ENCODE measurements at places on chromosomes 6 and 20.

- no peak for DNase-seq
Measured at GRCh38 chr6:90183587-90184333, 112.9 kb downstream of the BACH2 start.

- no peak for DNase-seq
Measured at GRCh38 chr6:162728706-162729105, 932 bp downstream of the PACRG start.

DNA sequence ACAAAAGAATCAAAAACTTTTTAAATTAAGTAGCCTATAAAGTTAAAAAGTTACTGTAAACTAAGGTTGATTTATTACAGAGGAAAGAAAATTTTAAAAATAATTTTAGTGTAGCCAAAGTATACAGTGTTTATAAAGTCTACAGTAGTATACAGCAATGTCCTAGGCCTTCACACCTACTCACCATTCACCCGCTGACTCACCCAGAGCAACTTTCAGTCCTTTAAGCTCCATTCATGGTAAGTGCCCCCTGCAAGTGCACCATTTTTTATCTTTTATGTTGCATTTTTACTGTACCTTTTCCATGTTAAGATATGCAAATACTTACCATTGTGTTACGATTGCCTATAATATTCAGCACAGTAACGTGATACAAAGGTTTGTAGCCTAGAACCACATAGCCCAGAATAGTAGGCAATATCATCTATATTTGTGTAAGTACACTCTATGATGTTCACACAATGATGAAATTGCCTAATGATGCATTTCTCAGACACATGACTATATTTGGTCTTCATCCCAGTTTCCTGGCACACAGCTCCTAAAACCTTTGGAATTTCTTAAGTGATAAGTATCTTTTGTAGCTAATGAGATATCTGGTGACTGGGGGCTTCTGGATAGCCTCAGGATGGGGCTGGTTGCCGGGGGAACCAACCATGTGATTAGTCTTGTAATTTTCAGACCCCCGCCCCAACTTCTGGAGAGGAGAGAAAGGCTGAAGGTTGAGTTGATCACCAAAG, 111.0 kb downstream of the MRPL14 start:
- no peak for DNase-seq

DNA sequence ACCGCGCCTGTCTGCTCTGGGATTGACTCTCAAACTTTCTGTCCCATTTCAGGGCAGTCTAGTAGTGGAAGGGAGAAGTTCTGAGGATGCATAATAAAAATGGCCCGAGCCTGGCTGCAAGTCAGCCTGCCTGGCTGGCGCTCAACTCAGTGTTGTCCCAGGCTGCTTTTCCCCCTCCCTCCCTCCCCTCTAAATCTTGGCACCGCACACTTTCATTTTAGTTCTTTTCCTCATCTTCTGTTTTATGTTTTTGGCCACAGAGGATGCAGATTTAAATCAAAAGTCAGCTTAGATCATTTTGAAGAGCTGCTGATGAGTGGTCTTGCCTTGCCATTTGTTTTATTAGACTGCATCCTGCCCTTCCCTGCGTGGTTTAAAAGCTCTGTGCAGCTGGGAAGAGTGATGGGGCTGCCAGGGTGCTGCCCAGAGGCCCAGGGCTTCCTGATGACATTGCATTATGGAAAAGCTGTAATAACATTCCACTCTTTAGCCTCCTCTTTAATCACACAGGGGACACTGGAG, 6.5 kb upstream of the UQCC2 start:
- peak; percentile 26 for DNase-seq

GRCh38 chr6:2314641-2315040, 69.2 kb upstream of the GMDS start:
- DNase-seq: no peak

Measured in skeletal muscle cell (primary cell).